ENCODE measurements at places on chromosomes 1 and 21. TPM values are rescaled to one million over a fixed set of nuclear protein-coding genes. Genes with fewer than 3 reads are reported as not detected.

Gene SHE
- total RNA-seq = not detected

Gene HSD11B1
- total RNA-seq = not detected

Gene CLCNKB
- not detected for total RNA-seq

Gene RNF19B
- 22.4 TPM for total RNA-seq

- H3K36me3 ChIP-seq = no peaks in the 10 kb centered on the region
- H3K27me3 ChIP-seq = peaks cover 23% of the 10 kb centered on the region
- no peak for DNase-seq
- H3K4me1 ChIP-seq = no peaks in the 10 kb centered on the region
- H3K27ac ChIP-seq = no peak overlapping the region
These were observed 25.0 kb upstream of the RGS2 start for GRCh38 chr1:192783791-192784190.

GRCh38 chr1:1069711-1070676 lies 4.1 kb downstream of the RNF223 start:
- no peak for DNase-seq
- no peaks in the 10 kb centered on the region for H3K36me3 ChIP-seq
- no peaks in the 10 kb centered on the region for H3K27me3 ChIP-seq
- H3K4me1 ChIP-seq = peaks cover 3% of the 10 kb centered on the region
- no peak overlapping the region for H3K4me3 ChIP-seq
- H3K27ac ChIP-seq = no peak overlapping the region

GRCh38 chr1:174812016-174812415 lies 187.7 kb upstream of the CACYBP start:
- no peak overlapping the region for H3K4me3 ChIP-seq
- H3K27ac ChIP-seq = no peak overlapping the region
- H3K36me3 ChIP-seq = peaks cover 9% of the 10 kb centered on the region
- H3K4me1 ChIP-seq = peaks cover 7% of the 10 kb centered on the region
- H3K27me3 ChIP-seq = no peaks in the 10 kb centered on the region

- H3K27me3 ChIP-seq = no peaks in the 10 kb centered on the region
- no peak overlapping the region for H3K27ac ChIP-seq
- no peak overlapping the region for H3K4me3 ChIP-seq
- H3K36me3 ChIP-seq = no peaks in the 10 kb centered on the region
- H3K4me1 ChIP-seq = no peaks in the 10 kb centered on the region
These were observed 398.5 kb downstream of the NUF2 start for GRCh38 chr1:163720294-163720693.

GRCh38 chr1:206969090-206969489 lies 1.2 kb downstream of the FCAMR start:
- no peak overlapping the region for H3K27ac ChIP-seq
- DNase-seq = no peak
- peaks cover 32% of the 10 kb centered on the region for H3K27me3 ChIP-seq
- H3K4me3 ChIP-seq = no peak overlapping the region

- H3K27ac ChIP-seq = no peak overlapping the region
- H3K27me3 ChIP-seq = peaks cover 8% of the 10 kb centered on the region
- peaks cover 1% of the 10 kb centered on the region for H3K36me3 ChIP-seq
- no peaks in the 10 kb centered on the region for H3K4me1 ChIP-seq
These were observed 23.1 kb upstream of the CNN3 start for GRCh38 chr1:94949681-94950661.

GRCh38 chr1:205456868-205457745 lies 1.3 kb upstream of the BLACAT1 start:
- no peak overlapping the region for H3K27ac ChIP-seq
- peaks cover 80% of the 10 kb centered on the region for H3K27me3 ChIP-seq
- peaks cover 9% of the 10 kb centered on the region for H3K4me1 ChIP-seq
- DNase-seq = no peak

GRCh38 chr1:111963985-111964738 lies 25.3 kb downstream of the KCND3 start:
- DNase-seq = no peak
- no peak overlapping the region for H3K4me3 ChIP-seq
- H3K36me3 ChIP-seq = no peaks in the 10 kb centered on the region
